ENCODE measurements at places on chromosomes 3 and 15.
A peak's percentile ranks its signal among the peaks of the same experiment; 100 is the strongest.

- DNase-seq = no peak
These were observed 54.6 kb downstream of the TM4SF4 start for GRCh38 chr3:149529099-149529498.

DNA sequence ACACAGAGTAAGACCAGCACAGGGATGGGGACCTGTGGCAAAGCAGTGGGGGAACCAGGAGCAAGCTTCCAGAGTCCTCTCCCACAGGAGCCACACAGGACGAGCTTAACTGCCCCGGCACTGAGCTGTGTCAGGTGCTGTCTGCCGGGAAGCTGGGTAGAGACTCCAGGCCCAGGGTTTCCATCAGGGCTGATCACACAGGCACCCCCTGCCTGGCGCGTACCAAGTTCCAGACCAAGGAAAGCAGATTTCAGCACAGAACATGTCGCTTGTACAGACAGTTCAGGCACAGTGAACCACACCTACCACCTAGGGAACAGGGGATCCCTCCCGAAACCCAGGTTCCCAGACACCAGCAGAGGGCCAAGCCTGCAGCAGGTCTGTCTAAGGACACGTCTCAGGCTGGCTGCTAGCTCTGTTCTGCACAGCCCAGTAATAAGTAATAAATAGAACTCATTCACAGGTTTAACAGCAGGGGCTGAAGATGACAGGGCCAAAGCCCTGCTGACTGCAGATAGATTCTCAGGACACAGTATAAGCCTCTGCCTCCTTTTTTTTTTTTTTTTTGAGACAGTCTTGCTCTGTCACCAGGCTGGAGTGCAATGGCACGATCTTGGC is 30.2 kb upstream of the OCA2 start:
- DNase-seq = no peak

- no peak for DNase-seq
These were observed 5.8 kb downstream of the LNP1 start for GRCh38 chr3:100407164-100407563.

GRCh38 chr3:136195258-136196063 is 674 bp downstream of the MSL2 start:
- DNase-seq = peak; percentile 82

GRCh38 chr15:57923750-57924149 is 141.8 kb downstream of the ALDH1A2 start:
- DNase-seq = no peak

- DNase-seq = peak; percentile 76
These were observed 1.1 kb downstream of the CMTM7 start for GRCh38 chr3:32392536-32393302.

GRCh38 chr3:197353001-197353866 is 54.8 kb upstream of the DLG1 start:
- DNase-seq = no peak

GRCh38 chr3:99505646-99506269 is 132.6 kb upstream of the COL8A1 start:
- peak; percentile 84 for DNase-seq

DNA sequence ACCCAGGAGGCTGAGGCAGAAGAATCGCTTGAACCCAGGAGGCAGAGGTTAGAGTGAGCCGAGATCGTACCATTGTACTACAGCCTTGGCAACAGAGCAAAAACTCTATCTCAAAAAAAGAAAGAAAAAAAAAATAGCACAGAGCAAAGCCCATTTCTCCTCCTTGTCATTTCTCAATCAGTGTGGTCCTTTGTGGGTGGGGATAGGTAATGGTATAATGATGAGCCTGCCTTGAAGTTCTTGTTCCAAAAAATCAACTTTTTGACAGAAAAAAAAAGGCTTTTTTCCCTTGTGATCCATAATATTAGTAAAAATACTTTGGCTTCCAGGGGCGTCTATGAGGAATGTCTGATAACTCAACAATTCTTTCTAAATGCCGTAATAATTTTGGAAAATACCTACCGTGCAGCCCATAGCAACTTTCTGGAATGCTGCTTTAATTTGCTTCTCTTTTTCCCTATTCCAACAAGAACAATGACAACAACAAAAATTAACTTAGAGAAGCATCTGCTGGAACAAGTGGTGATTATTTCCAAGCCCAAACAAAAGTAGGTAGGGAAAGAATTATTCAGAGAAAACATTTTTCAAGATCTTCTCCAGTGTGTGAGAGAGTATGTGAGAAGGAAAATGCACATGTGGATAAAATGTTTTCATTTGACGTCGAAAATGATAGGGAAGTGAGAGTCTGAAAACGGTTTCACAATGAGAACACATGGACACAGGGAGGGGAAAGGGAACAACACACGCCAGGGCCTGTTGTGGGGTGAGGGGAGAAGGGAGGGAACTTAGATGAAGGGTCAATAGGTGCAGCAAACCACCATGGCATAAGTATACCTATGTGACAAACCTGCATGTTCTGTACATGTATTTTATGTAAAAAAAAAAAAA is 337.8 kb downstream of the RBMS3 start:
- peak; percentile 25 for DNase-seq

GRCh38 chr3:170692720-170693119 is 106.8 kb upstream of the SLC7A14 start:
- DNase-seq = no peak

GRCh38 chr3:159497361-159497760 is 491.3 kb upstream of the IL12A start:
- no peak for DNase-seq

GRCh38 chr3:12952343-12953200 is 111.2 kb upstream of the RPL32 start:
- no peak for DNase-seq

- no peak for DNase-seq
These were observed 144.1 kb downstream of the FEZF2 start for GRCh38 chr3:62229211-62229610.

- DNase-seq = peak; percentile 26
These were observed 5.7 kb downstream of the MORF4L1 start for GRCh38 chr15:78878356-78878755.

GRCh38 chr3:107453504-107453903 is 69.3 kb upstream of the BBX start:
- DNase-seq = no peak

- no peak for DNase-seq
These were observed 24.2 kb upstream of the CA12 start for GRCh38 chr15:63405683-63406390.

GRCh38 chr15:66171841-66172240 is 81.7 kb downstream of the MEGF11 start:
- no peak for DNase-seq

- DNase-seq = no peak
These were observed 44.8 kb upstream of the MRPL3 start for GRCh38 chr3:131547585-131547984.

- no peak for DNase-seq
These were observed 67.3 kb upstream of the ST3GAL6 start for GRCh38 chr3:98695796-98696195.

DNA sequence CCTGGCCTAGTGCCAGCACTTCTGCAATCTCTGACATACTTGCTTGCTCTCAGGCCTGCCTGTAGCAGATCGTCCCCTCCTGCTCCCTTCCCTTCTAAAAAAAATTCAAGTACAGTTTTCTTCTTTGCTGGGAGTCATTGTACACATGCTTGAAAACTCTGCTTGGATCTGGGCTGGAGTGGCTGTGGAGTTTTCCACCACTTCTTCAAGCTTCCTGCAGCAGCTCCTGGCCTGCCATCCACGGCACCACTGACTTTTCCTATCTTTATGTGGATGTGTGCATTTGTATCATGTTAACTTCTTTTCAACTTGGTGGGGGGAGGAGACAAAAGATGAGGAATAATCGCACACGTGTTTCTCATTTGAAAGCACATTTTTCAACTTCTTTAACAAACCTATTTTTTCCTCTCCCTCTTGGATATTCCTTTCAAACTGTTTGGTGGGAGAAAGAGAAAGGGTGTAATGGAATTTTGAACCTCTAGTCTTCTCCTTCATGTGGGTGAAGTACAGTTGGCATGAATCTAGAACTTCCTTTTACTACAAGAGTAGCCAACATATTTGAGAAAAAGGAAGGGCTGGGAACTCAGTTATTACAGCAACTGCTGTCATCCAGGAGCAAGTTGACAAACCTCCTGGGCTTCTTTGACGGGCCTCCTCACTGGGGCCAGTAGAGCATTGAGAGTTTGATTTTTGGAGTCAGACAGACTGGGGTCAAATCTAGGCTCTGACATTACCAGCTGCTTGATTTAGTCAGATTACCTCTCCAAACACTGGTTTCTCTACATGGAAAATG is 61.2 kb upstream of the LRTM1 start:
- peak; percentile 70 for DNase-seq

- DNase-seq = no peak
These were observed 70.7 kb downstream of the XXYLT1 start for GRCh38 chr3:195200010-195200822.

DNA sequence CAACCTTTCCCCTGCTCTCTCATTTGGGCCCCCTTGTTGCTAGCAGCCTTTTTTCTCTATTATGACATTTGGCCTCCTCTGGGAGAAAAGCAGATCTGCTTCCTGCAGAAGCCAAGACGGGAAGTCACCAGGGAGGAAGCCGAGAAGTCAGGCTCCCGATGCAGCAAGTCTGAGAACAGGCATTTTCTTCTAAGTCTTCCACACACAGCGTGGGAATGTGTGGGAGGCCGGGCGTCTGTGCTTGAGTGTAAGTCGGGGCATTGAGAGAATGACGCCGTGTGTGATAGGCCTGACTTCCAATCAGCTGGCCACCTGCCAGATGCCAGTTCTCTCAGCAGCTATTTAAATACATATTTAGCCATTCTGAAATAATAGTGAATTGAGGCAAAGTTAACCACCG is 75.8 kb upstream of the FAM98B start:
- peak; percentile 14 for DNase-seq

DNA sequence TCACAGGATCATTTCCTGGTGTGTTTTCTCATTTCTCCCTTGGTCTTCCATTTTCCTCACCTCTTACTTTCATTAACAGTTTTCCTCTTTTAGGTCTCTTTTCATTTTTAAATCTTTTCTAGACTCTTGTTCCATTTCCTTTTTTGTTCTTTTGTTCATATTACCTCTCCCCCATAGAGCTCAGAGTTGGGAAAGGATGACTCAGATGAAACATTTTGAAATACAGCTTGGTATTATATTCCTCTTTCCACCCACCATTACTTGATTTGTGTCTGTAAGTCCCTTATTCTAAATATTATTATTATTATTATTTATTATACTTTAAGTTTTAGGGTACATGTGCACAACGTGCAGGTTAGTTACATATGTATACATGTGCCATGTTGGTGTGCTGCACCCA is 153.1 kb downstream of the VGLL3 start:
- DNase-seq = no peak

DNA sequence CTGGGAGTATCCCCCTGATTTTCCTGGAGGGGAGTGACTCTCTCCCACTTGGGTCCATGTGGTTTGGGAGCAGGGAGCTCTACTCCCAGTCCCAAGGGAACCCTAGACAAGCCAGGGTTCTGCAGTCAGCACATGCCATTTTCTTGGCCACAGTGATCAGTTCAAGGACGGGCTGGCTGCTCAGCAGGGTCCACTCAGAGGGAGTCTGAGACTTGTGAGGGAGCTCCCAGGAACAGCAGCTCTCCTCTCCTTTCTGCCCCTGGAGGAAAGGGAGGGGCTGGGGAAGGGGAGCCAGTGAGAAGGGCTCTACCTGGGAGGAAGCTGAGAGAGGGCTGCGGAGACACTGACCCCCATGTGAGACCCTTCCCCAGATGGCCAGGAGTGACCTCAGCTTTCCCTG is 29.1 kb upstream of the LMCD1 start:
- DNase-seq = no peak

GRCh38 chr15:77295446-77295845 is 124.5 kb downstream of the PEAK1 start:
- peak; percentile 10 for DNase-seq

GRCh38 chr3:31028766-31029165 is 134.3 kb upstream of the GADL1 start:
- DNase-seq = no peak

DNA sequence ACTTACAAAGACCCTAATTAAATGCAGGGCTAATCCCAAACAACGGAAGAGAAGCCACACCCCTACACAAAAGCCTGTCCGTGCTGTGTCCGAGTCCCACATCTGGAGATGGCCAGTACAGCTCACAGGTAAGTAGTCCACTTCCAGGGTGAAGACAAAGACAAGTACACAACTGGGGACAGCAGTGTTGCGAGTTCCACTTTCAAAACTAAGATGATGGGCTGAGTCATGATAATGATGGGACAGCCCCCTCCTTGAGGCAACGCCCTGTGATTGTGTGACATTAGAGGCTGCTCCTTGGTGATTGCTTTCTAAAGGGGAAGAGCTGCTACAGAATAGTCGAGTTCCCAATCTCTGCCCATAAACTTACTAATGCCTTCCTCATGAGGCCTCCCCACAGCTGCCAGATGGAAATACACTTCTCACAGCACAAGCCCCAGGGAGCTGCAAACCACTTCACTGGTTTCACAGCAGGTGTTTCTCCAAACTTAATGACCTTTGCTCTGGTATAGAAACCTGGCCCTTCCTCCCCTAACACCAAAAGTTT is 27.6 kb downstream of the RFT1 start:
- peak; percentile 47 for DNase-seq
